ENCODE measurements at places on chromosomes 16 and 17.

DNA sequence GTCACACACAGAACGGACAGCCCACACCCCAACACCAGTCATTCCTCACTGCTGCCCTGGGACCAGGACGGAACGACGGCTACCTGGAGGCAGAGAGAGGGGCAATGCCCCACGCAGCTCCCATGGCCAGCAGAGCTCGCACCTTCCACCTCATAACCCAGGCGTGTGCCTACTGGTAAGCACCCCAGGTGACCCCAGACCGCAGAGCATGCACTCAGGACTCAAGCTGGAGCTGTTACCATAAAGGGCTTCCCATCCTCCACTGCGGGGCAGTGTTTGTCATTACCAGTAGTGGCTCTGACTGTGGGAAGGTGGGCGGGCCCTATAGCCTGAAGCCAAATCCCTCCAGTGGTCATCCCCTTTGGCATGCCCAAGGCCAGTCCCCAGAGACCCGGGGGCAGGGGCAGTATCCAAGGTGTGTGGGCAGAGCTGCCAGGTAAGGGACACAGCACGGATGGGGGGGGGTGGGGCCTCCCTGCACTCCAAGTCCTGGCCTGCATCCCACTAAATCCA, 4.7 kb upstream of the BCAR1 start:
- peaks cover 34% of the 10 kb centered on the region for H3K4me1 ChIP-seq
- no peak for DNase-seq
- H3K36me3 ChIP-seq = peaks cover 11% of the 10 kb centered on the region
- no peak overlapping the region for H3K27ac ChIP-seq

- peak overlapping the region; percentile 38 for H3K4me3 ChIP-seq
- no peaks in the 10 kb centered on the region for H3K27me3 ChIP-seq
- no peak overlapping the region for H3K27ac ChIP-seq
- H3K36me3 ChIP-seq = peaks cover 22% of the 10 kb centered on the region
These were observed 4.2 kb downstream of the SOCS3 start for GRCh38 chr17:78355701-78356100.

DNA sequence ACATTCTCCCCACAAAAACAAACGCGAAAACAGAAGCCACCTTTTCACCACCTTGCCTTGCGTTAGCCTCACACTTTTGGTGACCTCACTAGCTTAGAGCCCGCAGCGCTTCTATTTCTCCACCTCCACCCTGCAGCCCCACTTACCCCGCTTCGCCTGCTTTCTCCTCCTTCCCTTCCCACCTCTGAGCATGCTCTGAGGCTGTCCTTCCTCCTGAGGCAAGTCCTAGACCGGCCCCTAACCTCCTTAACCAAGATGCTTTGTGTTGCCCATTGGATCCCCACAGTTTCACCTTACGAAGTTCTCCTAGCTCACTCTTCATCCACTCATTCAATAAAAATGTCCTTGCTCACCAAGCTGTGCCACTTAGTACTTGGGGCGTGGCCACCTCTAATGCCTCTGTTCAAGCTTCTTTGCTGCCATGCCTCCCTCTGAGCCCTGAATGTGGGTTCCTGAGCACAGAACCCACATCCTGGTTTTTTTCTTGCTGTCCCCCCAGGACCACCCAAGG, 1.3 kb downstream of the GNGT2 start:
- H3K4me3 ChIP-seq = no peak overlapping the region
- peaks cover 58% of the 10 kb centered on the region for H3K27me3 ChIP-seq
- no peak for DNase-seq
- H3K36me3 ChIP-seq = peaks cover 6% of the 10 kb centered on the region
- H3K27ac ChIP-seq = no peak overlapping the region
- H3K4me1 ChIP-seq = peaks cover 7% of the 10 kb centered on the region

DNA sequence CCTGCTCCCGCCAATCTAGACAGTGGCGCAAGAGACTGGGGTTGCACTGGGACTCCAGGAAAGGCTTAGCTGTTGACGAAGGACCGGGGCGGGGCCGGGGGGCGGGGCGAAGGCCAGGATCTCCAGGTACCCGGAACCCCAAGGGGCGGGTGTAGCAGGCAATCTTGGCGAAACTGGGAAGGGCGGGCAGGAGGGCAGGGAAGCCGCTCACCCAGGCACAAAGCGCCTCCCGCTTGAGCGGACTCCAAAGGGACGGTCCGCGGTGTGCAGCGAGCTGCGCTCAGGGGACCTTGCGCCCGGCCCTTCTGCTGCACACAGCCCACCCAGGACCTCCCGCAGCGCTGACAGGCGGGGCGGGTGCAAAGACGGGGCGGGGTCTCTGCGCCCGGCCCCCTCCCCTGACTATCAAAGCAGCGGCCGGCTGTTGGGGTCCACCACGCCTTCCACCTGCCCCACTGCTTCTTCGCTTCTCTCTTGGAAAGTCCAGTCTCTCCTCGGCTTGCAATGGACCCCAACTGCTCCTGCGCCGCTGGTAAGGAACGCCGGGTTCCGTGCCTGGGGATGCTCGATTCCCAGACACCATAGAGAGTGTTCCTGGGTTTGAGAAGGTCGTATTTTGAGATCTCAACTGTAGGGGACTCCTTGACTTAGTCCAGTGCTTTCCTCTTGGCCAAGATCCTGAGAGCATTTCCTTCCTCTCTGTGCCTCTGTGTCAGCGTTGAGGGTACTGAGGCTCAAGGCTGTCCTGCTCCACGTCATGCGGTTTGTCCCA, at the start of gene MT1F:
Gene MT1F, plus strand, starts transcription at position 405 of the 772 bp plus-strand sequence. Its CDS starts 100 bp downstream, at position 505.
- peaks cover 21% of the 10 kb centered on the region for H3K4me1 ChIP-seq
- DNase-seq = peak; percentile 95
- H3K27ac ChIP-seq = no peak within 1 kb of the TSS
- H3K27me3 ChIP-seq = no peaks in the 10 kb centered on the region

GRCh38 chr16:1044460-1045309, 27.9 kb upstream of the SSTR5 start:
- no peak for DNase-seq
- no peak overlapping the region for H3K27ac ChIP-seq
- H3K36me3 ChIP-seq = no peaks in the 10 kb centered on the region
- no peaks in the 10 kb centered on the region for H3K4me1 ChIP-seq

DNA sequence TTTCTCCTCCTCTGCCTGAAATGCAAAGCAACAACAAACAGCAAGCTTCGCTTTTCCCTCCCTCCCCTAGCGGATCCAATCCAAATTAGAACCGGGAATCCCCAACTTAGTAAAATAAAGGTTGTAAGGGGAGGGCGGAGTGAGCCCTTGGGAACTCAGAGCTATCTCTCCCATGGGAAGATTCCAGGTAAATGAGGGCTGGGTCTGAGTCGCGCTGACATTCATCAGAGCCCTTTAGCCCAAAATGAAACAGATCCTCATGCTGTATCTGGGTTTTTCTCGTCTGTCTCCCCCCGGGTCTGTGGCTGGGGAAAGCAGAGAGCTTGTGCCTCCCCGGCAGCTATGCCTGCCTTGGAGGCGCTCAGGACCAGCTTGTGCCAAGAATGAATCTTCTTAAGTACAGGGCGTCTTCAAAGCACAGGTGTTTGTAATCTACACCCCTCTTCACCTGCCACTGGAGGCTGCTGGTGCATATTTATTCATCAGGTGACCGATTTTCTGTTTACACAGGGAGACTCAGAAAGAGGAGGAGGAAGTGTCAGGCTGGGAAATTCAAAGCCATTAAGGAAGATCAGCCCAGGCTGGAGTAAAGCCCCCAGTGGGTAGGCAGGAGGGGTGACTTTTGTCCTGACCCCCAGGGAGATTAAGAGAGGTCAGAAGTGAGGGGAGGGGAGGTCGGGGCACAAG, 55.0 kb upstream of the GSE1 start:
- peaks cover 12% of the 10 kb centered on the region for H3K4me1 ChIP-seq
- peak overlapping the region; percentile 35 for H3K27ac ChIP-seq
- H3K36me3 ChIP-seq = peaks cover 6% of the 10 kb centered on the region
- H3K27me3 ChIP-seq = no peaks in the 10 kb centered on the region
- peak; percentile 47 for DNase-seq

GRCh38 chr16:86343796-86344585, 166.3 kb upstream of the FOXF1 start:
- DNase-seq = peak; percentile 70
- peaks cover 17% of the 10 kb centered on the region for H3K4me1 ChIP-seq
- peaks cover 12% of the 10 kb centered on the region for H3K27me3 ChIP-seq
- peak overlapping the region; percentile 61 for H3K4me3 ChIP-seq
- H3K36me3 ChIP-seq = no peaks in the 10 kb centered on the region

GRCh38 chr17:4297351-4297750, 33.6 kb upstream of the ANKFY1 start:
- H3K36me3 ChIP-seq = peaks cover 27% of the 10 kb centered on the region
- DNase-seq = no peak
- H3K4me1 ChIP-seq = no peaks in the 10 kb centered on the region

- H3K27ac ChIP-seq = no peak overlapping the region
- no peaks in the 10 kb centered on the region for H3K27me3 ChIP-seq
These were observed 4.8 kb downstream of the KLHL11 start for GRCh38 chr17:41860254-41860931.

DNA sequence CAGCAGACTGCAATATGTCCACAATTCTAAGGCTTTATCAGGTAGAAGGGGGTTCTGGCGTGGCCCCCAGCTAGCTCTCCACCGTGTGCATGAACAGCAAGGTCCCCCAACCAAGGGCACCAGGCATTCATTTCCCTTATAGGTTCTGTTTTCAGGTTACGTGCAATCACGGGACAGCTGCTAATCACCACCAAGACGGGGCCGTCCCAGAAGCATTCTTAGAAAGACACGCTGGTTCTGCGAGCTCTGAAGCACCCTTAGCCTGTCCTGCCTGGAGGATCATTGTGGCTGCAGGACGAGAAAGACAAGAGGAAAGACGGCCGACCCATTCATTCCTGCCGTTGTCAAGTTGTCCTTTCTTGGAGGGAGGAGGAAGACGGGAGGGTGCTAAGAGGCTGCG, 302.9 kb downstream of the SOX9 start:
- no peak overlapping the region for H3K27ac ChIP-seq
- no peaks in the 10 kb centered on the region for H3K27me3 ChIP-seq
- no peak for DNase-seq
- no peak overlapping the region for H3K4me3 ChIP-seq
- H3K4me1 ChIP-seq = peaks cover 53% of the 10 kb centered on the region

GRCh38 chr17:61480414-61480807, 28.2 kb downstream of the TBX4 start:
- H3K4me3 ChIP-seq = no peak overlapping the region
- H3K4me1 ChIP-seq = peaks cover 5% of the 10 kb centered on the region
- peaks cover 2% of the 10 kb centered on the region for H3K36me3 ChIP-seq
- no peak for DNase-seq
- H3K27ac ChIP-seq = no peak overlapping the region

GRCh38 chr17:39416141-39416540, 14.7 kb upstream of the FBXL20 start:
- H3K4me3 ChIP-seq = no peak overlapping the region
- H3K27ac ChIP-seq = no peak overlapping the region
- H3K27me3 ChIP-seq = no peaks in the 10 kb centered on the region

DNA sequence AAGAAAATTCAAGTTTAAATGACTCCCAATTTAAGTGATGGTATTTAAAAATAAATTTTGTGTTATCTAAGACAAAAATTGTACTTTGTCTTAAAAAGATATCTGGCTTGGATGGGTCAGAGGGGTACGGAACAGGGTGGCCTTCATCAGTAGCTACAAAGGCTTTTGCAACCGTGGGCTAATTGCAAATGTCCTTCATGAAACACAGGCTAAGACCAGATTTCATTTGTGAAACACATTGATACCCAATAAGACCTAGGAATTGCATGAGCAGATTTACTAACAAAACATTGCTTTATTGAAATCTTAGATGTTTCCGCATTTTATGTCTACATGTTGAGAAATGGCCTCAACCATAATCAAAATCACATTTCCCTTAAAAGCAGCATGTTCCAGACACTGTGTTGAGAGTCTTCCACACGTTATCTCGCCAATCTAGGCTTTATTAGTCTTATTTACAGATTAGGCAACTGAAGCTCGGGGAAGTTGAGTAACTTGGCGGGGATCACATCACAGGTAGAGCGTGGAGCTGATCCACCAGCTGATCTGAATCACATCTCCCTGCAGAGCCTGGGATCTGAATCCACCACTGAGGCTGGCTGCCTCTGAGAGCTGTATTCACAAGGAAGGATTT, 21.8 kb downstream of the FBXO39 start:
- no peaks in the 10 kb centered on the region for H3K36me3 ChIP-seq
- peak; percentile 39 for DNase-seq
- no peak overlapping the region for H3K27ac ChIP-seq
- no peak overlapping the region for H3K4me3 ChIP-seq
- no peaks in the 10 kb centered on the region for H3K4me1 ChIP-seq

GRCh38 chr17:78263063-78263735, 31.8 kb downstream of the TMEM235 start:
- no peak overlapping the region for H3K4me3 ChIP-seq
- H3K27me3 ChIP-seq = no peaks in the 10 kb centered on the region
- H3K4me1 ChIP-seq = no peaks in the 10 kb centered on the region
- no peak for DNase-seq
- H3K36me3 ChIP-seq = no peaks in the 10 kb centered on the region

DNA sequence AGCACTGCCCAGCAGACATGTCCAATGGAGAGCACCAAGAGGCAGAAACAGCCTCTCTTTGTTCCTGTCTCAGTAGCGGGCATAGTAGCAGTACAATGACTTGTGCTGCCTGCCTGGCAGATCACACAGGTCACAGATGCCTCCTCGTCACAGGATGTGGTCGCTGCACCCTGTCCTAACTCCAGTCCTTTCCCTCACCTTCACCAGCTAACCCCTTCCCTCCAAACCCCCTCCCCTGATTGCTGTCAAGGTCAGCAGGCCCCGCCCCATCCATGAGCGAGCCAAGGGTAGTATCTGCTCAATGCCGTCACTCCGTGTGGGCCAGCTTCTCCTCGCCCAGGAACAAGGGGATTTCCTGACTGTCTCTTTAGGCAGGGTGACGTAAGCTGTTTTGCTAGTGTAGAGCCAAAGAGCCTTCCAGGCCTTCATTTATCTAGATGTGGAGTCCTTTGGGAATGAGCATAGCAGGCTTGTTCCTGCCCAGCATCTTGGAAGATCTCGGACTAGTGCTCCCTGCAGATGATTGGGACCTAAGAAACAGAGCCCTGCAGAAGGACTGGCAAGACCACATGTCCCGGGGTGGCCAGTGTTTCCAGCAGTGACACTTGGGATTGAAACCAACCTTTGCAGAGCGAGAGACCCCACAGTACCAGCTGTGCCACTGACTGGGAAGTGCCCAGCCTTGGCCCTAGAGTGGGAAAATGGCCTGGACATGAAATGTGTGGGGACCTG, 75.9 kb upstream of the TNRC6C start:
- peaks cover under 1% of the 10 kb centered on the region for H3K27me3 ChIP-seq
- no peak overlapping the region for H3K4me3 ChIP-seq
- H3K36me3 ChIP-seq = peaks cover 6% of the 10 kb centered on the region

GRCh38 chr17:4241535-4241934, 22.2 kb downstream of the ANKFY1 start:
- no peak overlapping the region for H3K27ac ChIP-seq
- H3K27me3 ChIP-seq = no peaks in the 10 kb centered on the region
- peaks cover 4% of the 10 kb centered on the region for H3K4me1 ChIP-seq
- H3K4me3 ChIP-seq = no peak overlapping the region
- no peak for DNase-seq
- peaks cover 53% of the 10 kb centered on the region for H3K36me3 ChIP-seq

DNA sequence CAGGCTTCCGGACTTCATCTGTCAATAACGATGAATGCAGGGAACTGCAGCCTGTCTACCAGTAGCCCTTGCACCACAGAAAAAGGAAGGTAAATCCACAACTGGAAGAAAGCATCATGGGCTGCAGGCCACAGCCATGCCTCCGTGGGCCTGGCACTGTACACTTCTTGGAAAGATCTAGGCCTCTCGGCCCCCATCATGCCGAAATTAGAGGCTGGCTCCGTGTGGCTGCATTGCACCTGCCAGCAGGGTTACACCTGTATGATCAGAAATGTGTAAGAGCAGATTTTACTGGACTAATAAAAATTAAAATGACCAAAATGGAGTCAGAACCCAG, 52.2 kb downstream of the SDK2 start:
- H3K27ac ChIP-seq = no peak overlapping the region
- no peak overlapping the region for H3K4me3 ChIP-seq
- no peak for DNase-seq
- no peaks in the 10 kb centered on the region for H3K36me3 ChIP-seq

GRCh38 chr17:70099884-70100283, 24.9 kb downstream of the KCNJ16 start:
- H3K4me1 ChIP-seq = peaks cover 23% of the 10 kb centered on the region
- DNase-seq = no peak
- no peak overlapping the region for H3K4me3 ChIP-seq
- H3K27ac ChIP-seq = no peak overlapping the region

Measured in MCF 10A (cell line).